B cell (primary cell): ENCODE measurements at places on chromosomes 4 and X.
A peak's percentile ranks its signal among the peaks of the same experiment; 100 is the strongest.

DNA sequence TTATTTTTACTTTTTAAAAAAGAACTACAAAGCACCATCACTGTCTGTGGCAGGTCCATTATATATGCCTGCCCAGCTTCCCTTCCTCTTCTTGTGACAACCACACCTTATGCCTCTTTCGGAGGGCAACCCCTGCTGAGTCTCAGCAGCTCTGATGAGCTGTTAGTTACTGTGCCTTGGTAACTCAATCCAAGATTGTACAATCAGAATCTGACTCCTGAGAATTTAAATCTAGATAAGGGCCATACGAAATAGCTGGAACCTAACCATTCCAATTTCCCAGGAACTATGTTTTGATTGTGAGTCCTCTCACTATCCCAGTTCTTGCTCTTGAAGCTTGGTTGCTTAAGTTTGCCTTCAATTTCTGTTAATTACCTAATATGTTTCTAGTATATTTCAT lies 61.9 kb downstream of the ADAMTS3 start:
- no peak for DNase-seq

DNA sequence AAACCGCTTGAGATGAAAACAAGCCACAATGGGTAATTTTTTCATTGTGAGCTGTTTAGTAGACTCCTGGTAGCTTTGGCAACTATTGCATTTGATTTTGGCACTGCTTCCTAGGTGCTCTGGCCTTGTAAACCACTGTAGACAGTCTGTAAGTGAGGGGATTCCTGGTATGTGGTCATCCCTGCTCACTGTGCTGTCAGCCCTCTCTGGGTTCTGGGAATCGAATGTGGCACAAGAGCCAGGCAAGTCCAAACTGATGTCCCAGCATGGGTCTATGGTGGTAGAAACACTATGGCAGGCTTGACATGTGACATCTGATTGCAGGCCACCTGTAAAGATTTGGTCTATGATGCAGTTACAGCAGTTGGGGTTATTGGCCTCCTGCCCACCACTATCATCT lies 2.5 kb downstream of the USP51 start:
- no peak for DNase-seq

DNA sequence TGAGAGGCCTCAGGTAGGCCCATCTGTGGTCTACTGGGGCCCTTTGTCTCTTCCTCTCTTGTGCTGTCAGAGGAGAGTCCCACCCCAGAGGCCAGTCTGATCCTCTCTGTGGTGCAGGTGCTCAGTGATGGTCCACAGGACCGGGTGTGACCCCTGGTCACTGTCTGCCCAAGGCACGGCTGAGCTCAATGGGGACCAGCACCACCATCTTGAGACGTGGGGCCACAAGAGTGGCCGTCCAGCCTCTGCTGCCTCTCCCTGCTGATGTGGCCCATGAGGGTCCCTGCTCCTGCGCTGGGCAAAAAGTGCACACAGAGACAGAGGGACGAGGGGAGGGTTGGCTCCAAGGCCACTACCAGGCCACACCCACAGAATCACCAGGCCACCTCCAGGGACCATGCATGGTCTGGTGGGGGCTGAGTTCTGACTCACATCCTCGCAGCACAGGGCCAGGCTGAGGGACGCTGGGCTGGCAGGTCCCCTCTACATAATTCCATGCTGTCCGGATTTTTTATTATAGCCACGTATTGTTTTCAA lies 88.3 kb downstream of the FAM53A start:
- no peak for DNase-seq

DNA sequence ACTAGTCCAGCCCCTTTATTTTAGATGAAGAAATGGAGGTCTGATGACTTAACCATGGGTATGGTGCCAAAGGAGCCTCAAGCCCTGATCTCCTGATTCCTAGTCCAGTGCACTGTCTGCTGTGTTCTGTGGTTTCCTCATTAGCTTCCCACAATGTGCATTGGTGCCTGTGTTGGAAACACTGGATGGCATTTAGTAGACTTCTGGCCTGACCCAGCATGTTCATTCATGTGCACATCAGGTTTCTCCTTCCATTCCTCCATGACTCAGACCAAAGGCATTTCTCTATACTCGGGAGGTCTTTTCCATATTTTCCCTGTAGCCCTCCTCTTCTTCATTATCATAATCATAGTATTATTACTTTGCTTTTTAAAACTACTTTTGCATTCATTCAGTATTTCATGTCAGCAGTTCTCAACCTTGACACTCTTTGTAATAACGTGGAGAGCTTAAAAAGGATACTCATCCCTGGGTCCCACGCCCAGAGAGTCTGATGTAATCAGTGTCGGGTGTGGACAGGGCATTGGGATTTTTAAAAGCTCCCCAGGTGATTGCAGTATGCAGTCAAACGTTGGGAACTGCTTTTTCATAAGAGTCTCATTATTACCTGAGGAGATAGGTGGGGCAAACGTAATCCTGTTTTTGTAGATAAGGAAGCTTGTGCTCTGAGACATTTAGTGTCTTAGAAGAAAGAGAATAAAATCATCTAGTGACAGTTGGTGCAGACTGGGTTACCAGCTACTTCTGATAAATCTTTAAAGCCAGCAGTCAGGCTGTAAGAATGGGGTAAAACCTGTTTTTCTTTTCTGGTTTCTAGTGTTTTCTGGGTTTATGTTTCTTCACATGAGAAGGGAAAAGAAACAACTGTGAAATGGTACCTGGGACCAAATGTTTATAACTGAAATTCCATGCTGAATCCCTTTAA lies 40.9 kb upstream of the XK start:
- DNase-seq: no peak

DNA sequence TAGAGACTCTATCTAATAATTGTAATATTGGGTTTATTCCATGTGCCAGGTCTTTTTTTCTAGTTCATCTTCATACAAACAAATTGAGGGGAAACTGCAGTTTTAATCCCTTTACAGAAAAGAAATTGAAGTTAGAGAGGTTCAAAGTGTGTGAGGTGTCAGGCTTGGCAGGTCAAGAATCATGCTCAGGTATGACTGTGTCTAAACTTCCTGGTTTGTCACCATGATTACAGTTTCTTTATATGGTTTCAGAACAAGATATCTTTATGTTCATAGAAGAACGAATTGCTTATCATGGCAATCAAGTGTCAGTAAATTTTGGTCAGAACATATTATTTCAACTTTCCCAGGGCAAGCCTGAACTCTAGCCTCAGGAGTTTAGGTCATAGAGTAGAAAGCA lies 460.4 kb downstream of the RAPGEF2 start:
- DNase-seq: no peak

- peak; percentile 40 for DNase-seq
Measured at GRCh38 chrX:49129427-49129826, 5.9 kb upstream of the GPKOW start.

- DNase-seq: no peak
Measured at GRCh38 chr4:7640136-7640535, 205.4 kb upstream of the PSAPL1 start.

DNA sequence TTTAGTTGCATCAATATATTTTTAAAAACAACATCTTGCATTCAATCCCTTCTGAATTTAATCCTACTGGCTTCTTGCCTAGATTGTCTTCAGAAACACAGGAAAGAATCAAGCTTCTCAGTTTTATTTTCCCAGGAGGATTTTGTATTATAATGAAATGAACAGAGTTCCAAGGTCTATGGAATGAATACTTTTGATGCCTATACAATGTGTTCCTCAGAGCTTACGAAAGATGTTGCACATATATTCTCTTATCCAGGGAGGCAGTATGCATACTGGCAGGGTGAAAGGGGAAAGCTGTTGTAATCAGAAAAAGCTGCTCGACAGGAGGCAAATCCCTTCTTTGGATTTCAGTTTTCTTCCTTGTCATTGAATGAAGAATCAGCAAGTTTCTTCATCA lies 8.8 kb downstream of the TMPRSS11D start:
- DNase-seq: no peak

GRCh38 chr4:107009196-107009968 lies 26.7 kb downstream of the DKK2 start:
- no peak for DNase-seq

- DNase-seq: no peak
Measured at GRCh38 chr4:129908117-129908516, 812.2 kb downstream of the C4orf33 start.

GRCh38 chr4:87584222-87584908 lies 24.0 kb upstream of the DSPP start:
- no peak for DNase-seq

- DNase-seq: no peak
Measured at GRCh38 chrX:141142946-141143345, 34.0 kb downstream of the LDOC1 start.

DNA sequence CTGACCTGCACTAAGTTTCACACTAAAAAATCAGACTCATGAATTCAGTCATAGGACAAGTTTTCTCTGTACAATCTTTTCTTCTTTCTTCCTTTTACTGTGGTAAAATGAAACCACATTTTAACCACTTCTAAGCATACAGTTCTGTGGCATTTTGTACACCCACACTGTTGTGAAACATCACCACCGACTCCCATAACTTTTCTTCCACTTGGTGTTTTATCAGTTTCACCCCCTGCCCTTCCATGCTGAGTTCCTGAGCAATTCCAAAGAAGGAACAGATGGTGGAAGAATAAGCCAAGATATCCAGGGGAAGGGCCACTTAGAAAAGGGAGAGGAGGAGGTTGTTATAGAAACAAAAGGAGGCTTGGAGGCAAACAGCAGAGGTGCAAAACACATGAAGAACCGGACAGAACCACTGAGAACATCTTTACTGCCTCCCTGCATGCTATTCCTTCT lies 22.6 kb downstream of the SLC25A4 start:
- no peak for DNase-seq

GRCh38 chr4:80202190-80202711 lies 4.9 kb downstream of the PRDM8 start:
- peak; percentile 90 for DNase-seq

DNA sequence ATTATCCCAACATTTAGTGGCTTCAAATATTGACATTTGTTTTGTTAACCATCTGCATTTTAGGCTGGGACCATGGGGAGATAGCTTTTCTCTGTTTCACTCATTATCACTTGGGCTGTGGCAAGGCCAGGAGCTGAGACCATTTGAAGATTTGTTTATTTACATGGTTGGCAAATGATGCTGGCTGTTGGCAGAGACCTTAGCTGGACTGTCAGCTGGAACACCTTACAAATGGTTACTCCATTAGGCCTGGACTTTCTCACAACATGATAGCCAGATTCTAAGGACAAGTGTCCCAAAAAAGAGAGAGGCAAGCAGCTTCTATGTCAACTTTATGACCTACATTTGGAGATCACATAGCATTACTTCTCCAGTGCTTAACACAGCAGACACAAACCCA lies 130.4 kb downstream of the INPP4B start:
- no peak for DNase-seq

GRCh38 chrX:38578167-38578566 lies 16.8 kb downstream of the TSPAN7 start:
- DNase-seq: no peak

DNA sequence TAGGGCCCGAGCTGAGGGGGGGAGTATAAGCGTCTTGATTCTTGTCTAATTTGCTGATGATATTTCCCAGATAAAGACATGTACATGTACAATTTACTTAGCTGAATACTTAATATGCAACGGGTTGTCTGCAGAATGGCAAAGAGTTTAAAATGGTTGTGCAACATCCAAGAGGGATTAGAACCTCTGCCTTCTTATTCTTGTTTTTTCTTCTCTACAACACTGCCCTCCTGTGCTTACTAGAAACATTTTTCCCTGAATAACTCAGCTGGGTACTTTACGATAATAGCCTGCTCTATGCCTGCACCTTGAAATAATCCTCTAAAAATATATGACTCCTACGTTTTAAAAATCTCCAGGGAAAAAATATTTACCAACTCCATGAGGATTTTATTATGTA lies 41.8 kb downstream of the INTS12 start:
- no peak for DNase-seq

GRCh38 chr4:126530996-126531585 lies 1101.7 kb upstream of the INTU start:
- no peak for DNase-seq

DNA sequence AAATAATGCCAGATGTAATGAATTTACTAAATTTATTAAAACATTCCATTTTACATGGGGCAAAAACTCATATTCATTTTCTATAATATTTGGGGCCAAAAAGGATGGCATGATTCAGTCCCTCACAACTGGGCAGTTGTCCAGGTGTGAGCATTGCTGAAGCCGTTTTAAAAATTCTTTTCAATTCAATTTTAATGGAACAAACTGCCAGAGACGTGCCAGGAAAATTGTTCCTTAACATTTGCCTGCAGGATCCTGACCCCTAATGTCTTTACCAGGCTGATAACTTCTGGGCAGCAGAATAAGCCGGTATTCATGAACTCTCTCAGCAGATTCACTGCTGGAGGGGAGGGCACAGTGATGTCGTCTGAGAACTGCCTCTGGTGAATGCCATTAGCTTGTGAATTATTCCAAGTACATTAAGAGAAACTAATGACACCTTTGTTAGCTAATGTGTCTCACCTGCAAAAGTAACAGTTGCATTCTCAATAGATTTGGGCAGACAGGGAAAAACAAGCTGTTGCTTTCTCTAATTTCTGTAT lies 1445.1 kb upstream of the TENM3 start:
- DNase-seq: no peak

DNA sequence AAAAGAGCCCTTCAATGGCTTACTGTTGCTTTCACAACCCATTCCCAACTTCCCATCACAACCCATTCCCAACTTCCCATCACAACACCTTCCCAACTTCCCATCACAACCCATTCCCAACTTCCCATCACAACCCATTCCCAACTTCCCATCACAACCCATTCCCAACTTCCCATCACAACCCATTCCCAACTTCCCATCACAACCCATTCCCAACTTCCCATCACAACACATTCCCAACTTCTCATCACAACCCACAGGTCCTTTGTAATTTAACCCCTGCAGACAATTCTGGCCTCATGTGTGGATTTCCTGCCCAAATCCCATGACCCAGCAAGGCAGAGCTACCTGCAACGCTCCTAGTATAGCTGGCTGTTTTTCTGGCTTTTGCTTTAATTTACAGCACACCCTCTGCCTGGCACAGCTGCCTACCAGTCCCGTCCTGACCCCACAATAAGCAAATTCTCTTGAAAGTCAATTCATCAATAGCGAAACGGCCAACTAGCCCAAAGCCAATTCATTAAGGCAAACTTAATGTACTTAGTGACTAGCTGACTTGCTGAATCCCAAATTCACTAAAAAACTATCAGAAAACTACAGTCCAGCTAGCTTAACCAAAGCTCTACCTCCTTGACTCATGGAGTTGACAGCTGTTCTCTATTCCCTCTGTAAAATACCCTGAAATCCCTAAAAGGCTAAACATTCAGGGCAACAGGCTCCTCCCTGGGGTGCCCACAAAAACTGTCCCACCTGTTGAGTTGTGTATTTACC lies 75.6 kb downstream of the AFAP1 start:
- peak; percentile 13 for DNase-seq

GRCh38 chrX:91279479-91279878 lies 155.2 kb upstream of the PABPC5 start:
- no peak for DNase-seq
